EH (cell line): ENCODE measurements at places on chromosomes 5 and 9.

GRCh38 chr9:99569840-99570239 lies 251.8 kb upstream of the NR4A3 start:
- no peak for DNase-seq

- DNase-seq: no peak
Observed at GRCh38 chr5:71873191-71873591, 154.1 kb downstream of the CARTPT start.

DNA sequence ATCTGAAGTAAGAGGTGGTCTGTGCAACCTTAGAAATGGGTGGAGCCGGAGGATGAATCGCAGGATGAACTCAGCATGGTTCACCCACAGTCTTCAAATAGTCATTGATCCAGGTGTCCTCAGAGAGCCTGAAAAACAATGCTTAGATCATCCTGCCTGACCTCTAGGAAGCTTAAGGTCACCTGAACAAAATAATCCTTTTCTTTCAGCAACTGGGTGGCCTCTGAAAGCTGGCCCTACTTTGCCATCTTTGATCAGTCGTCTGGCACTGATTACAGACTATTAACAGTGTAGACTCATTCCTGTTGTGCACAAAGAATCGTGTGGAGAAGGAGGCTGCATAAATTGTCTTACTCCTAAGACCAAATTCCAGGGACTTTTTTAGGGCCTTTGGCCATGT lies 50.7 kb downstream of the PIP5K1B start:
- DNase-seq: no peak

DNA sequence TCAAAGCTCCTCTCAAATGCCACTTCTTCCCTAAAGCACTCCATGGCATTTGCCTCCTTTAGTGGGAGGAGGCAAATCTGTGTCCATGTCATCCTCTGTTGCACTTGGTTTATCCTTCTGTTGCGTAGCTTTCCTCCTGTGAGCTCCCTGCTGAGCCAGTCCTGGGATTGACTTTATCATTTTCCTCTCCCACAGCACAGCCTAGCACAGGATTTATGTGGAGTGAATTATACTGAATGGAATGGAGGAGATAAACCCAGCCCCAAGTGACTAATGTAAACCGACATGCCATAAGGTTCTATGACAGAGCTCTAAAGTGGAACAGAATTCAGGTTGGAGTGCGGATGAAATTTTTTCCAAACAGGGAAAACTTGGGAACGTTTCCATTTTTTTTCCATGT lies 26.4 kb upstream of the TOMM5 start:
- DNase-seq: peak; percentile 84

- DNase-seq: peak; percentile 62
Observed at GRCh38 chr5:93117751-93118531, 463.1 kb downstream of the NR2F1-AS1 start.

GRCh38 chr5:129857116-129857515 lies 47.1 kb upstream of the CHSY3 start:
- DNase-seq: no peak

GRCh38 chr9:76401580-76402354 lies 7.5 kb upstream of the RFK start:
- peak; percentile 43 for DNase-seq

- DNase-seq: no peak
Observed at GRCh38 chr9:122204055-122204454, 24.7 kb downstream of the LHX6 start.

GRCh38 chr9:97487861-97488260 lies 13.6 kb upstream of the TMOD1 start:
- no peak for DNase-seq

DNA sequence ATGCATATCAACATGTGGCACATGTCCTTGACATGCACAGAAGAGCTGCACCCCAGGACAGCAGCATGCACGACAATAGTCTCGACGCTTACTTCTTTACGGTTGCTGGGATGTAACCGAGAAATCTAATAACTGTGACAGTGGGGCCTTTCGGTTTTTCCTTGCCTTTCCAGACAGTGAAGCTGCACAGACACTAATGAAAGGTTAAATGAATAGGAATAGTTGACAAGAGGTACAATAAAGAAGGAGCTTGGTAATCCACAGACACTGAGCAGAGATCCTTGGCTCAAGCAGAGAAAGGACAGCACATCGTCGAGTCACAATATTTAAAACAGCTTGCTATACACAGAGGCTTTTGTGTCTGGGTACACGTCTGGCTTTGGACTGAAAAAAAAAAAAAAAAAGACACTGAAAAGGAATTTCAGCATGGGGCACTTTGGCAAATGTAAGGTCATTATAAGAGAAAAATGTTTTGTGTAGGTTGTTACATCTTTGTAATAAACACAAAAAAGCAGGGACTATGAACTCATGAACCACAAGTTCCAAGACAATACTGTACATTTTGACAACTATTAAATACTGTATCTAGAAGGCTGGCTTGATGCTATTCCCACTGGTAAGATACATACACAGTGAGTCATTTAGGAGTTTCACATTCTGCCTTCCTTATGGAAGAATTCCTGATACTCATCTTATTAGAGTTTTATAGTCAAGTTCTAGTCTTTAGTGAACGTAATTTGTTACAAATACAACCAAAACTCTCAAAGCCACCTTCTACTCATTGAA lies 5.6 kb downstream of the BNC2 start:
- DNase-seq: peak; percentile 83

DNA sequence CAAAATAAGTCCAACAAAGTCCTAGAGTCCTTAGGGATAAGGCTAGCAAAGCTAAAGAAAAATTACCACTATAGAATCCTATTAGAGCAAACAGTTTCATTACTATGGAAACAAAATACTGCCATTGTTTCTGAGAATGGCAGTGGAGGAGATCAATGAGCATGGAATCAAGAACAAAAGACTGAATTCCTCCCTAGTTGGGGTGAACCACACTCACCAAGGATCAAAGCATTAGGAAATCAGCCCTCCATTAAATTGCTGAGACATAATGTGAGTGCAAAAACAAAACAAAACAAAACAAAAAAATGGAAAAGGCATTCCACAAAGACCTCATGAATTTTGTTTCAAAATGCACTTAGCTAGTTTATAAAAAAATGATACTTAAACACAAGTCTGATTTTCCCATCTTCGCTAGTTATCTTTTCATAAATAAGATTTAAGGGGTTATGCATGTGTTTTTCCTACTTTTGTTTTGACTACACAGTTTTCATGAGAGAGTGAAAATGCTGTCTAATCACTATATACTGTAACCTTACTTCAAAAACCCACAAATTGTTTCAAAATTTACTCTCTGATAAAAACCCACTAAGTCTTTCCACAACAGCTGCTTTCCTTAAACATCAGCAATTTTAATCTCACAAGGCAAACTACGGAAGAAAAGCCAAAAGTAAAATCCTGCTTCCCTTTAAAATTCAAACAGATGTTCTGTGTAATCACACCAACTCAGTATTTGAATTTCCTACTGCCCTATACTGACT lies 9.7 kb downstream of the SERINC5 start:
- DNase-seq: peak; percentile 47

- no peak for DNase-seq
Observed at GRCh38 chr9:128190013-128190412, 1.4 kb downstream of the CIZ1 start.

GRCh38 chr9:77014597-77015263 lies 4.7 kb upstream of the FOXB2 start:
- no peak for DNase-seq

- peak; percentile 14 for DNase-seq
Observed at GRCh38 chr5:34041247-34041972, 1.6 kb downstream of the C1QTNF3 start.

GRCh38 chr5:4229414-4230292 lies 634.0 kb downstream of the IRX1 start:
- no peak for DNase-seq

- DNase-seq: no peak
Observed at GRCh38 chr9:92984976-92985375, 37.7 kb downstream of the FGD3 start.
